ENCODE measurements at places on chromosomes 16 and 17.

GRCh38 chr16:89202422-89203215 is 2.3 kb upstream of the SLC22A31 start:
- DNase-seq, result no peak

- DNase-seq, result peak; percentile 74
Observed at GRCh38 chr16:67968400-67969253, at the start of gene SLC12A4. Gene SLC12A4 (minus strand): TSS chr16:67968637. CDS start chr16:67968553, 84 bp downstream.

DNA sequence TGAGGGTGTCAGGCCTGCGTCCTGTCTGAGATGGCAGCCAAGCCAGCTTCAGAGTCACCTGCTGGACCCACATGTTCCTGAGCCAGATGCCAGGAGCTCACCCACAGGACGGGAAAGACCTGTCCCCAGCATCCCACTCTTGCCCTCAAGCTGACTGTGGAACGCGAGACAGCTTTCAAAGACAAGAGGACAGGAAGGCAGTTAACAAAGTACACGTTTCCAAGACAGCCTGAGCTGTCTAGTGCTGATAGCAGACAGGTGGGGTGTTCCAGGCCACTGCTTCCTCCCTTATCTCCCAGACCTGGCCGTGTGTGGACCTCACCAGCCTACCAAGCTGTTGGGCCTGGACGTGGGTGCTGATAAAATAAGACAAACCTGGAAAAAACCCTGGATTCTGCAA is 13.2 kb downstream of the CMTM3 start:
- peak; percentile 27 for DNase-seq

- no peak for DNase-seq
Observed at GRCh38 chr17:65723431-65724151, 162.1 kb upstream of the AXIN2 start.

DNA sequence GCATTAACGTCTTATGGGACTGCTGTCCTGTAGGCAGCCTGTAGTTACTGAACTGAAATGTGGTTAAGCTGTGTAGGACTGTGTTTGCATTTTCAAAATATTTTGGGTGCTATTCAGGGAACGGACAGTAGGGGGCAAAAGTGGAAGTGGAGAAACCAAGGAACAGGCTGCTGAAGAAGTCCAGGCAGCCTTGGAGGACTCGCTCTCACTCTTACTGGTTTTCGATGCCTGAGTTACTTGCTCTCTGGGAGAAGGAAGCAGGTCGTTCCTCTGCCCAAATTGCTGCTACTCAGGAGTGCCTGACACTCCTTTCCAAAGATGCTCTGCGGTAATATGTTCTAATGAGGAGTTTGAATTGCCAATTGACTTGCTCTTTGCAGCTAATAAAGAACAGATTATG is 64.5 kb upstream of the RBFOX1 start:
- DNase-seq, result peak; percentile 62

DNA sequence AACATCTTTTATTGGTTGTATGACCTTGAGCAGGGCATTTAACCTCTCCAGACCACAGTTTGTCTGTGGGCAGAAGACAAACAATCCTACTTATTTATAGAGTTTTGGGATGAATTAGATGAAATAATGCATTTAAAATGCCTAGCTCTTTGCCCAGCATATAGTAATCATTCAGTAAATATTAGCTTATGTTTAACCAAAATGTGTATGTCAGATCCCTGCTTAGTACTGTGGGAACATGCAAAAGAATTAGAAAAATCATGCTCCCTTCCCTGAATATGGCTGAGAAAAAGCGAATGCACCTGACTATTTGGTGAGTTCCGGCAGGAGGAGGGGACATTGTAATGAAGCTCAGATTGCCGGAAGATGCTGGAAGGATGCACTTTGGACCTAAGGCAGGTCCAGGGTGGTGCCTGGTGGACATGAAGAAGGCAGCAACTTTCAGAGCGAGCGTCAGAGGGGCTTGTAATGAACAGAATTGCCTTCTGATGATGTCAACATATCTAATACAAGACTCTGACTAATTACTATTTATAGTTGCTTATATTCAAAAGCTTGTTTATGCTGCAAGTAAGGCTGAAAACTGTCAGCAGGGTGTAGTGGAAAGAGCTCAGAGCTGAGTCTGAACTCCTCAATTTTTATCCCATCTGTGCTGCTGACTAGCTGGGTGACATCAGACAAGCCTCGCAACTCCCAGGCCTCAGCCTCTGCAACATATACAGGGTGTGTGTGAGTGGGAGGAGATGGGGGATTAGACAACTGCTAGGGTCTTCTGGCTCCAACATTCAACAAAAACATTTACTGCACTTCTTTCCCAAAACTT is 221.2 kb downstream of the PRKCA start:
- DNase-seq, result no peak

DNA sequence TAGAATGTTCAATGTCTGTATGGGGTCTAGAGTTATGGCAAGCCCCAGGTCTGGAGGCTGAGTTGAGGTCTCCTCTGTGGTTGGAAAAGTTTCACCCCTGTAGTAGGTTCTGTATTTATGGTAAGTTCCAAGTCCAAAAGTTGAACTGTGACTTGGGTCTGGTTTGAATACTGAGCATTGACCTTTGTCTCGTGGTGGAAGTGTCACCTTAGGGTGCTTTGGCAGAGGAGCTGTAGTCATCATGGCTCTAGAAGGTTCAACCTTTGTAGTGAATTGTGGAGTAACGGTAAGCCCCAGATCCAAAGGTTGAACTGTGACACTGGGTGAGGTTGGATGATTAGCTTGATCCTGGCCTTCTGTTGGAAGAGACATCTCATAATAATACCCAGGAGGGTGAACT is 17.6 kb downstream of the RDM1 start:
- DNase-seq, result no peak

DNA sequence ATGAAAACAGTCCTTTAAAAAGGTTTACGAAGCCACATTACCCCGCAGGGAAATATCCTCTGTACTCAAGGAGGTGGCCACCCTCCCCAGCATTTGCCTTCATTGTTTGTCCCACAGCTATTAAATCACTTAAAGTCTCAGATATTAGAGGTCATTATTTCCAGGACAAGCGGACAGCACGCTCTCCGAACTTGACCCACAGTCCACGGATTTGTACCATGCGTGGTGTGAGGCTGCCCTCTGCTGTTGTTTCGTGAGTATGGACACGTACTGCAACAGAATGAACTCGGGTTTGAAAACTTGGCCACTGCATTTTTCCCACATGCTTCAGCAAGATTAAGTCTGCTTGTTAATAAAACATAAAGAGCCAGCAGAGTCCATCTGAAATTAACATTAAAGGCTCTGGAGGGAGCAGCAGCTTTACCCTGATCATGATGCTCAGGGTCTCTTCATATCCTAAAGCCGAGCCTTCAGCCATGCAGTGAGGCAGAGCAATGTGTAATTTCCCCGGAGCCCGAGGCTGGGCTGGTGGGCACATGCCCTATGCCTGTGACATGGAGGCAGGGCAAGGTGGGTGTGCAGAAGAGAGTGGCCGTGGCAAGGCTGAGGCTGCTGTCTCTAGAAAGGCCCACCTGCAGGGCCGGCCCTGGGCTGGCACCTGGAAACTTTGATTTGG is 19.7 kb downstream of the MEAK7 start:
- peak; percentile 31 for DNase-seq

DNA sequence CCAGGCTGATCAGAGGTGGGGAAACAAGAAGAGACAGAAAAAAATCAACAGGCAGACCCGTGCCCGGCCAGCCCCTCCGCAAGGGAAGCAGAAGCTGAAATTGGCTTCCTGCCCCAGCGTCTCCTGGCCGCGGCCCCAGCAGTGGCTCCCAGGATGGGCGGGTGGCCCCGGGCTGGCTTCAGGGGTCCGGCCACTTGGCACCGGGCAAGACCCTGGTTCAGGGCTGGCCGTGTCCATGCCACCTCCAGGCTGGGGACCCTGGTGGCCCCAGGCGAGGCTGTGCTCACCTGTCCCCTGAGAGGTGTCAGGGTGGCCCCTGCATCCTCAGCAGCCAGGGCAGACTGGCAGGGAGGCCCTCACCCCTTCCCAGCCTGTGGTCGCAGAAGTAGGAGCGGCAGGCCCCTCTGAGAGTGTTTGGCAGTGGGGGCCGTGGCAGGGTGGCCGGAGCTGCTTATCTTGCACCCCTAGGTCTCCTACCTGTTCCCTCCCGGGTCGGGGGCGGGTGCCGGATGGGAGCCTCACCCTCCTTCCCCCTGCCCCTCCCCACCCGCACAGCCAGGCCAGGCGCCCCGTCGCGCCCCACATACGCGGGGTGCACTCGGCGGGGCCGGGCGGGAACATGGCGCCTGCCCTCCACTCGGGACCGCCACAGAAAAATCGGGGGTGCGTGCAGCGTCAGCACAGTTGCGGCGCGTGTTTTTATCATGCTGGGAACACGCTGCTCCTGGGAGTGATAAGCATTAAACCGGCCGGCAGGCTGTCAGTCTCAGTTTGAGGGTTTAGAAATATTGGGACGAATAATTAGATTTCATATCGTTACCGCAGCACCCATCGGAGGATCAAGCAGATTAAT is 46.7 kb upstream of the ZC3H18 start:
- no peak for DNase-seq

DNA sequence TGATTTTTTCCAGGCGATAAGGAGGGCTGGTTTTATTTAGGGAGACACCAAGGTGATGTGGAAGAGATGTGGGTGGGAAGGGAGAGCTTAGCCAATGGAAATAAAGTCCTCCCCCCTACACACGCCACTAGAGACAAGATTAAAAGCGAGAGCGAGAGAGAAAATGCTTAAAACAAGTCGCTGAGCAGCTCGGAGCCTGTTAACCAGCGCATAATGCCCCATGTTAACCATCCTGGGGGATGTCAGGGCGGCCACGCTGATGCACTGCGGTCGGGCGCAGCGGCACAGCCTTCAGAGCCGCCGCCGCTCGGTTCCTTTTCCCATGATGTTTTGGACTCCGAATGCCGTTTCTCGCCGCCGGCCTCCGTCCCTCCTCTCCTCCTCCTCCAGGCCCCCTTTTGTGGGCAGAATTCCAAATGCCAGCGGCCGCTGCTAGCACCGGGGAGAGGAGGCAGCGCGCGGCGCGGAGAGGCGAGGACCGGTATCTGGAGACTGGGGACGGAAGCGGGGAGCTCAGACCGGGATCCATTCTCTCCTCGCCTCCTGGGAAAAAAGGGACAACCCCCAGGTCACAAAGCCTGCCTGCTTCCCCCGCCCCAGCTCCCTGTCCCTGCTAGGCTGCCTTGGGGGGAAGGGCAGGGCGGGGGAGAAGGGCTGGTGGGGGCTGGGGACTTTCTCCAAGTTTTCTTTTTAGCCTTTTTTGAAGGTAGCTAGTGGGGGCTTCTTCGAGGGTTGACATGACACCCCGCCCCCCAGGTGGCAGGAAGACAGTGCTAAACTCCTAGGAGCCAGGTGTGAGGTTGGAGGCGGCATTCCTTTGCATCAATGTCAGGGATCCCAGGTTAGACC is 98.1 kb upstream of the CCL2 start:
- peak; percentile 6 for DNase-seq

GRCh38 chr16:12927591-12927990 is 26.2 kb downstream of the SHISA9 start:
- no peak for DNase-seq

GRCh38 chr16:1308036-1308976 is 1.1 kb upstream of the UBE2I start:
- DNase-seq, result no peak

GRCh38 chr17:13127921-13128602 is 110.2 kb upstream of the ELAC2 start:
- no peak for DNase-seq

DNA sequence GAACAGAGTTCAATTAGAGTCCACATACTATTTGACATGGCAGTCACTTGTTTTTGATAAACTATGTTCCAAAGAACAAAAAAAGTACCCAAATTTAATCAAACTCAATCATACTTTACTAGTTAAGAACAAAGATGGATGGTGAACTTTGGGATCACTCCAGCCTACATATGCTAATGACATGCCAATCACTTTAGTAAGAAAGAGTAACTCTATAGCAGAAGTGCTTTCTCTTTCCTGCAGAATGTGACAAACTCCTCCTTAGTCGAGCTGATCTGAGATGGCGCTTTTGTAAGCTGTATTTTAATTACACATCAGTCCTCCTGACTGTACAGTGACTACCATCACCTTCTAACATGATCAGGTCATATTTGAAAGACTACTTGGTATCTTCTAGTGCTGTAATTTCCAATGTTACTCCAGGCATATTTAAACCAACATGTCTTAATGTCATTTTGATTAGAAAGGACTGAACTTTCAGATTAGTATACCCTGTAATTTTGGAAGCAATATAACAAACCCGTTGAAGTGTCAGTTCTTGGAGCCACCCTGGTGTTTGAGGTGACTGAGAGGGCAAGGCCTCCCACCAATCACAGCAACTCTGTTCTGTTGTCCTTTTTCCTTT is 4.1 kb downstream of the NETO2 start:
- DNase-seq, result no peak

DNA sequence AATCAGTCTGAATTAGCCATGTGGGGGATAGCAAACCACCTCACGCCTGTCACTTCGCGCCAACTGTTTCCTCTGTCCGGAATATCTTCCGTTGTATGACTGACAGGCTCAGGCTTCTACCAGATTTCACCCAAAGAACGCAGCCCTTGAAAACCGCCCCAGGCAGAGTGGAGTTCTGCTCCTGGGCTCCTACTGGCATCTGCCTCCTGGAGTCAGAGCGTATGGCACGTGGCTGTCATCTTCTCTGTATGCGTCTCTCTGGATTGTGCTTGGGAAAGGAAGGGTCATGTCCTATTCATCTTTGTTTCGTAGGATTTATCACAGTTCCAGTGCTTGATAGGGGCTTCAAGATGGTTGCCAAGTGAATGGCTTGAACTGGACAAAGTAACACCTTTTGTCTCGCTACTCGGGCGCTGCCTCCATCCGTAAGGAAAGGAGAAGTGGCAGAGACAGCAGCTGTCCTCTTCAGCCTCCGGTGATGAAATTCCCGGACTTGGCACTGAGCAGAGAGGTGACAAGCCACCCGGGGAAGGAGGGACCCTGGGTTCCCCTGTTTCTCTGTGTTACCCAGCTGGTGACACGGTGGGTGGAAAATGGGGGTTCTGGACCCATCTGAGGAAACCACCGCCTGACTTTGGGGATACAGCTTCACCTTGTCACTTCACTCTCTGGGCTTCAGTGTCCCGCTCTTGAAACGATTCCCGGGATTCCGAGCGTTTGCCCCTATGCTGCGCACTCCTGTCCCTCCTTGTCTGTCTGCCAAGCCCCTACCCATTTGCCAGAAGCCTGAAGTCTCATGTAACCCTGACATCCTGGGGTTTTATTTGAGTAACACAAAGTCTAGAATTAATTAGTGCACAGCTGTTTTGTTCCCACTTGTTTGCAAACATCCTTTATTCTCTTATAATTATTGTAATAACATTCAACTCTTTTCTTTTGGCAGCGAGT is 13.9 kb downstream of the KIAA0513 start:
- DNase-seq, result no peak

GRCh38 chr17:67569873-67570272 is 147.9 kb upstream of the NOL11 start:
- DNase-seq, result no peak

DNA sequence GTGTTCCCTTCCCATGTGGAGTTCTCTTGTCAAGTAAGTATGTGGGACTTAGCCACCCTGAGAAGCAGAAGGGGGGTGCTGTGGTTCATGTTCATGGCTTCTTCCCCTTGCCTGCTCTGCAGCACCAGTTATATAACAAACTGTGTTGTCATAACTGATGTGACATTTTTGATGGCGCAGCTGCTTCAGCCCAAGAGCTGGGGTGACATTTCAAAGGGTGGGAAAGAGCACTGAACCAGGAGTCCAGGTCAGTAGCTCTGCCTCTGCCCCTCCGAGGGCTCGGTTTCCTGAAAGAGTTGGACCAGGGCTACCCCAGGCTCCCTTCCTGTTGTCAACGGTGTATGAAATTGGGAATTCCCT is 7.4 kb downstream of the GNAO1 start:
- no peak for DNase-seq

- DNase-seq, result no peak
Observed at GRCh38 chr16:1102921-1103635, 7.0 kb upstream of the C1QTNF8 start.
